ENCODE measurements at places on chromosomes 1 and 21.

DNA sequence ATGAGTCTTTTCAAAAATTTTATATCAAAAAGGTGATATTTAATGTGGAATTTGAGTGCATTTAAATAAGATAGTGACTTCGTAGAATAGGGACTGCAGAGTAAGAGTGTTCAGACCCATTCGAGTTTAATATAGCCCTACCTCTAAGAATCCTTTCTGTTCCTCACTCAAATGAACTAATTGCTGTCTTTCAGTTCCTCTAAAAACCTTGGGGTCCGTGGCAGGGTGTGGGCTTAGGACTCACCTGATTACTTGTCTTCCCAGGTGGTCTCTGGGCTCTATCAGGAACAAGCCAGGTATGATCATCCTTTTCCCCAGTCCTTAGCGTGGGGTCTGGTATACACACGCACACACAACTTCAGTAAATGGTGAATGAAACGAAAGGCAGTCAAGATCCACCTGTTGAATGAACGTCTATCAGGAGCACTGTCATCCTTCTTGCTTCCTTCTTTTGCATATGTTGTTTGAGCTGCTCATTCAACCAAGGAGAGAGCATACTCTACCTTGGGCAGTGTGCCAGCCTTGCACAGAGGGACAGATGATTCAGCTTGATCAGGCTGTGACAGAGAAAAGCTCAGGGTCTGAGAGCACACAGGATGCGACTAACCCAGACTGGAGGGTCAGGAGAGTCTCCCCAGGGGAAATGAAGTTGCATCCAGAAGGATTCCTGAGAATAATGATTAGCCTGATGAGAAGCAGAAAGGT, 1.2 kb upstream of the RNF11 start:
- no peak overlapping the region for H3K4me3 ChIP-seq
- peak; percentile 20 for DNase-seq
- H3K27ac ChIP-seq: no peak overlapping the region
- no peaks in the 10 kb centered on the region for H3K27me3 ChIP-seq
- H3K4me1 ChIP-seq: peaks cover 8% of the 10 kb centered on the region
- no peaks in the 10 kb centered on the region for H3K36me3 ChIP-seq

DNA sequence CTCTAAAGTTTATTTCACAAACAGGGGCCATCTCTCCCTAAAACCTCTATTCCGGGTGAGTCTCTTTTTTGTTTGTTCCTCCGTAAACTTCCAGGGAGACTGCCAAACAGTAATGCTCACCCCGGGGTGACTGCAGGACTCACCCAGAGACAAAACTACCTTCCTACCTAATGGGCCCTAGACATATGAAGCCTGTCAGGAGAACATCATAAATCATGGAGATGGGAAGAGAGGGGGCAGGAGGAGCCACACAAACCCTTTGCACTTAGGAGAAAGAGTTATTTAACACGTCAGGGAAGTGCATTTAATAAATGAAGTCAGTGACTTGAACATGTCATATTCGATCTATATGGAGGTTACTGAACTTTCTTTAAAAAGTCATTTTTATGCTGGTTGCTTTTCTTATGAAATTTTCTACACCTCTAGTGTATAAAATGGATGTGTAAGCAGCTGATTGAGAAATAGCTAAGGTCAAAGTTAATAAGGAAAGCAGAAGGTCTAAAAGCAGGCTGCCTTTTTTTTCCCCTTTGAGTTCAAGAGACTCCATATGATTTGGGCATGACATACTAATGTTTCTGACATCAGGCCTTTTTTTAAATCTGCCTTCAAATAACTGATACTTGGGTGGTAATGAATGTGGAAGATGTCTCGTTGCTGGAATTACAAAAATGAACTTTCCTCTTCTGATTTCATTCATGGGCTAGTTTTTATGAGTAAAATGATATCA, 286.9 kb upstream of the USP25 start:
- H3K27ac ChIP-seq: no peak overlapping the region
- no peaks in the 10 kb centered on the region for H3K36me3 ChIP-seq
- peaks cover 2% of the 10 kb centered on the region for H3K4me1 ChIP-seq
- no peak for DNase-seq
- H3K4me3 ChIP-seq: no peak overlapping the region

GRCh38 chr1:231053493-231054162, 13.6 kb upstream of the FAM89A start:
- no peak overlapping the region for H3K27ac ChIP-seq
- H3K36me3 ChIP-seq: no peaks in the 10 kb centered on the region
- H3K27me3 ChIP-seq: no peaks in the 10 kb centered on the region
- no peak for DNase-seq
- no peaks in the 10 kb centered on the region for H3K4me1 ChIP-seq

DNA sequence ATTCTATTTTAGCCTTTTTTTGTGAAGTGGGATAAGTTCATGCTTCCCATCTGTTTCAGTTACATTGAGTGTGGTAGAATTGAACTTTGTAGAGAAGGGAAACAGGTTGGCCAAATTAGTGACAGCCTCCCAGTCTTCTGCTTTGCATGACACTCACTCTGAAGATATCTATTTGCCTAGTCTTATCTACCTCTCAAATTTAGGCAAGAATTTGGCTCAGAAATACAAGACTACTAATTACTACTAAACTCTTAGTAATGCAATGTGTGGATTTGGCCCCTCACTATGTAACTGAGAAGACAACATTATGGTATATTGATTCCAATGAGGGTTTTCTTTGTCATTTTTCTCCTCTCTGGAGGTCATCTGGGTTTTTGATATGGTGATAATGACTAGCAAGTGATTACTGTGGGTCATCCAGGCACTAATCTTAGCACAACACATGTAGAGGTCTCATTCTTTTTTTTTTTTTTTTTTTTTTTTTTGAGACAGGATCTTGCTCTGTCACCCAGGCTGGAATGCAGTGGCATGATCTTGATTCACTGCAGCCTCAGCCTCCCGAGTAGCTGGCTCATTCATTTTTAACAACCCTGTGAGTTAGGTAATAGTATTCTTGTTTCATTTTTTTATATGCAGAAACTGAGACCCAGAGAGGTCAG, 6.3 kb downstream of the FAM20B start:
- peaks cover 8% of the 10 kb centered on the region for H3K4me1 ChIP-seq
- H3K27me3 ChIP-seq: no peaks in the 10 kb centered on the region
- H3K27ac ChIP-seq: no peak overlapping the region
- H3K4me3 ChIP-seq: no peak overlapping the region
- no peaks in the 10 kb centered on the region for H3K36me3 ChIP-seq

- DNase-seq: peak; percentile 78
- no peaks in the 10 kb centered on the region for H3K27me3 ChIP-seq
- peak overlapping the region; percentile 57 for H3K27ac ChIP-seq
- peak overlapping the region; percentile 80 for H3K4me3 ChIP-seq
Measured at GRCh38 chr1:17540255-17541001, 930 bp downstream of the ARHGEF10L start.

DNA sequence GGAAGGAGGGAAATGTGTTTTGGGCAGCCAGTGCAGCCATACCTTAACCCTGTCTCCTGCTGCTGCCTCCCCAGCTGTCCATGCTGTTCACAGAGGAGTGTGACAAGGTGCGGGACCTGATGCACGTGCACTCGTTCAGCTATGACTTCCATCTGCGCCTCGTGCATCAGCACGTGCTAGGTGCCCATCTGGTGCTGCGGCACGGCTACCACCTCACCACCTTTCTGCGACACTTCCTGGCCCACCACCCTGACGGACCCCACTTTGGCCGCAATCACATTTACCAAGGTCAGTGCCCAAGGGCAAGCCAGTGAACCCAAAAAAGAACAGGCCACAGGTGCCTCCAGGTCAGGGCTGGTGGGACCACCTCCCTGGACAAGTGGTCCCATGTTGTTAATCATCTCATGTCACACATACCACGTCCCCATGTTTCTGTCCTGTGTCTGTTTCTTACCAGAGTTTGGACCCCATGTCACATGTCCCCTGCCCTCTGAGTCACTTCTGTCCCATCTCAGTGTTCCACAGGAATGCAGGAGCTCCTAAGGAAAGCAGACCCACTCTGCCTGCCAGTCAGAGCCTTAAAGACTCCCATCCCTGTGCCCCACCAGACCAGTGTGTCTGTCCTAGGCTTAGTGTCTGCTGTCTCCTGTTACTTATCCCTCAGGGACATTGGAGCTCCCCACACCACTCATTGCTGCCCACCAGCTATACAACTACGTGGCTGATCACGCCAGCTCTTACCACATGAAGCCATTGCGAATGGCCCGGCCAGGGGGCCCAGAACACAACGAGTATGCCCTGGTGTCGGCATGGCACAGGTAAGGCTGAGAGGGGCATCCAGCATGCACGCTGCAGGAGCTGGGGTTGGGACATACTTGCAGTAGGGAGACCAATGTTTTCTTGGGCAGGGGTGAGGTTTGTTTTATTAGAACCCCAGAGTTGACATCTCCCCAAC, 6.6 kb downstream of the HYI start:
- no peaks in the 10 kb centered on the region for H3K27me3 ChIP-seq
- no peak for DNase-seq
- no peak overlapping the region for H3K4me3 ChIP-seq
- H3K4me1 ChIP-seq: no peaks in the 10 kb centered on the region
- peaks cover 11% of the 10 kb centered on the region for H3K36me3 ChIP-seq

GRCh38 chr1:39129514-39129913, 75.0 kb upstream of the MACF1 start:
- H3K4me1 ChIP-seq: peaks cover 8% of the 10 kb centered on the region
- H3K27me3 ChIP-seq: no peaks in the 10 kb centered on the region
- H3K36me3 ChIP-seq: no peaks in the 10 kb centered on the region
- peak; percentile 70 for DNase-seq
- no peak overlapping the region for H3K4me3 ChIP-seq
- no peak overlapping the region for H3K27ac ChIP-seq

DNA sequence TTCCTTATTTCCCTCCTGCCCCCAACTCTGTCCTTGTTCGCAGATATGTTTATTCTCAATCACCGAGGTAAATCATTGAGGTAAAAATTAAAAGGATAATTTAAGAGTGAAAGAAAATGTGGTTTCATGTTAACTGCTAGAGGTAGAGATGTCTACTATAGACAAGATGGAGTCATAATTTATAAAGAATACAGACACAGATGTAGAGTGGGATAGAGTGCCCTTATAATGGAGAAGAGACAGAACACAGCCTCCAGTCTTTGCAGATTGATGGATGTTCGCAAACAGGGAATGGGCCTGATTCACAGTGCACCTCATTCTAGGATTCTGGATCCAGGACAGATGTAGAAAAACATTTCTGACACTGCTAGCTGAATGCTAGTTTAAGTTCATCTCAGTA, 139.1 kb upstream of the SERTAD4 start:
- no peaks in the 10 kb centered on the region for H3K27me3 ChIP-seq
- H3K4me1 ChIP-seq: no peaks in the 10 kb centered on the region
- H3K36me3 ChIP-seq: no peaks in the 10 kb centered on the region
- no peak for DNase-seq
- H3K27ac ChIP-seq: no peak overlapping the region

GRCh38 chr1:116426401-116426800, 53.4 kb downstream of the ATP1A1 start:
- H3K4me1 ChIP-seq: no peaks in the 10 kb centered on the region
- DNase-seq: no peak
- H3K36me3 ChIP-seq: no peaks in the 10 kb centered on the region

- DNase-seq: no peak
- H3K27me3 ChIP-seq: no peaks in the 10 kb centered on the region
- no peaks in the 10 kb centered on the region for H3K4me1 ChIP-seq
- no peaks in the 10 kb centered on the region for H3K36me3 ChIP-seq
- H3K4me3 ChIP-seq: no peak overlapping the region
Measured at GRCh38 chr1:185406691-185407009, 89.6 kb upstream of the IVNS1ABP start.

- no peaks in the 10 kb centered on the region for H3K27me3 ChIP-seq
- no peak overlapping the region for H3K4me3 ChIP-seq
- no peak overlapping the region for H3K27ac ChIP-seq
Measured at GRCh38 chr1:203268901-203269653, 36.2 kb upstream of the BTG2 start.

DNA sequence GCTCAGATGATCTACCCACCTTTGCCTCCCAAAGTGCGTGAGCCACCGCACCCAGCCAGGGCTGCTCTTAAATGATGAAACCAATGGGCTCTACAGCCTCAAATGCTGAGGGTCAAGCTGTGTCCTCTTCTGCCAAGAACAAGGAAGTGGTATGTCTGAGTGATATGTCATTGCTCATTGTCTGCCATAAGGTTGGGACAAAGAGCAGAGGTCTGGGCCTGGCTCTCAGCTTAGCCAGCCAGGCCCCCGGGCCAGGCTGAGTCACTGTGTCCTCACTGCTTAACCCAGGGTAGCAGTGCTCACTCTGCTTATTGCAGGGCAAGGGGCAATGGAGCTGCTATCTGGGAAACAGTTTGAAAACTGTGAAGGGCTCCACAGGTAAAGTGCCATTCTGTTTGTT, 8.3 kb upstream of the ETS2 start:
- DNase-seq: peak; percentile 79
- no peaks in the 10 kb centered on the region for H3K36me3 ChIP-seq
- no peaks in the 10 kb centered on the region for H3K27me3 ChIP-seq
- H3K27ac ChIP-seq: no peak overlapping the region

- H3K27ac ChIP-seq: no peak overlapping the region
- H3K27me3 ChIP-seq: no peaks in the 10 kb centered on the region
- no peaks in the 10 kb centered on the region for H3K4me1 ChIP-seq
- no peak overlapping the region for H3K4me3 ChIP-seq
- DNase-seq: no peak
Measured at GRCh38 chr1:180577361-180577760, 18.6 kb downstream of the OVAAL start.

- no peak overlapping the region for H3K27ac ChIP-seq
- H3K36me3 ChIP-seq: peaks cover 11% of the 10 kb centered on the region
- H3K4me1 ChIP-seq: no peaks in the 10 kb centered on the region
Measured at GRCh38 chr1:114720492-114720891, 3.9 kb upstream of the NRAS start.

GRCh38 chr1:80050085-80050484, 1043.6 kb upstream of the ADGRL4 start:
- no peak for DNase-seq
- H3K4me1 ChIP-seq: no peaks in the 10 kb centered on the region
- no peak overlapping the region for H3K27ac ChIP-seq
- no peak overlapping the region for H3K4me3 ChIP-seq
- H3K36me3 ChIP-seq: no peaks in the 10 kb centered on the region

DNA sequence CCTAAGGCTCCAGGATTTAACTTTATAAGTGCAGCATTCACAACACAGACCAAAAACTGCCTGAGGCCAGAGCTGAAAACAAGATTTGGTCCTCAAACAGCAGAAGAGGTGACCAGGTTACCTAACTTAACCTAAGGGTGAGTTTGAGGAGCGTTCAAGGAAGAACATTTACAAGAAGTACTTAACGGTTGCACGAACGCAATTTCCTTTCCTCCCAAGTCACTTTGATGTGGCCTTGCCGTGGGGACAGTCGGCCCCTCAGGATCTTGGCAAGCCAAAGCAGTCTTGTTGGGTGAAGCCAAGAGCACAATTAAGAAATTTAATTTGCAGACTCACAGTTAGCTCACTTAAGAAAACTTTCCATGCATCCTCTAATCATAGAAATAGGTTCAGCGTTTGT, 202.6 kb upstream of the COA6 start:
- no peak overlapping the region for H3K4me3 ChIP-seq
- DNase-seq: no peak
- no peaks in the 10 kb centered on the region for H3K27me3 ChIP-seq
- H3K36me3 ChIP-seq: no peaks in the 10 kb centered on the region
- no peak overlapping the region for H3K27ac ChIP-seq

GRCh38 chr21:23111070-23111600, 2112.9 kb downstream of the NCAM2 start:
- H3K4me1 ChIP-seq: no peaks in the 10 kb centered on the region
- H3K27me3 ChIP-seq: no peaks in the 10 kb centered on the region
- no peaks in the 10 kb centered on the region for H3K36me3 ChIP-seq
- H3K27ac ChIP-seq: no peak overlapping the region

- no peak overlapping the region for H3K27ac ChIP-seq
- no peaks in the 10 kb centered on the region for H3K4me1 ChIP-seq
- no peak overlapping the region for H3K4me3 ChIP-seq
- no peak for DNase-seq
- no peaks in the 10 kb centered on the region for H3K27me3 ChIP-seq
- no peaks in the 10 kb centered on the region for H3K36me3 ChIP-seq
Measured at GRCh38 chr1:214966346-214966745, 116.2 kb upstream of the KCNK2 start.
